ENCODE measurements at places on chromosomes 7 and 10. TPM values are rescaled to one million over a fixed set of nuclear protein-coding genes. Genes with fewer than 3 reads are reported as not detected.
A peak's percentile ranks its signal among the peaks of the same experiment; 100 is the strongest.

- no peak for DNase-seq
Measured at GRCh38 chr10:74063256-74063655, 65.3 kb downstream of the VCL start.

GRCh38 chr10:99042051-99042771, 193.4 kb downstream of the HPSE2 start:
- no peak for DNase-seq

- no peak for DNase-seq
Measured at GRCh38 chr10:8116926-8117493, 62.5 kb downstream of the GATA3 start.

CLCN1 gene
- total RNA-seq = not detected

HOXA9 gene
- total RNA-seq = 2.4 TPM

DNA sequence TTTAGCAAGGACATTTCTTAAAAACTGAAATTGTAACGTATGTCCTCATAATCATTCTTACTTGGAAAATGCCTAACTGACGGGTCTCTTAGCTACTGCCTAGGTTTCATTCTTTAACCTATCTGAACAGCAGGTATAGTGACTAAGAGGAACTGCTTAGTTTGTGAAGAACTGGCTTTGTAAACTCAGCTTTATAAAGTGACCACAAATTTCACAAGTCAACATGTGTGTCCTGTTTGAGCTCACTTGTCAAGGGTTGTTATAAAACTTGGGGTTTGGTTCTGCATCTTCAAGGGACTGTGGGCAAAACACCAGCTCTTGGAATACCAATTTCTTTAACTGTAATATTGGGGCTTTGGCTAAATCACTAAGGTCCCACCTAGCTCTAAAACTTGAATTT, 32.2 kb downstream of the MRPS33 start:
- no peak for DNase-seq

GRCh38 chr7:22109761-22110160, 164.1 kb upstream of the CDCA7L start:
- DNase-seq = no peak

DNA sequence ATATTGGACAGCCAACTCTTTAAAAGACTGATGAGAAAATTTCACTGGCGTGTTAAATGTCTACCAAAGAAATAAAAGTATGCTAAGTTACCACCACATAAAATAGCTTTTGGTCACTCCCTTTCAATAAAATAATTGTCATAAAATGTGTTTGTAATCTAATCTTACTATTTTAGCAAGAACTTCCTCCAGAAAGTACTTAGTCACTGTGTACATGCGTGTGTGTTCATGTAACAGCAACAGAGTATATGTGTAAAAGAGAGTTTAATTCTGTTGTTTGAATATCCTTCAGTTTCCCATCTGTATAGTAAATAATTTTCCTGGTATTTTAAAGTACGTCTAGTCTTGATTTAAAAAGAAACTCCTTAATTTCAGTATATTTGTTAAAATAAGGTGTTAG, 35.0 kb upstream of the WASL start:
- DNase-seq = no peak

DNA sequence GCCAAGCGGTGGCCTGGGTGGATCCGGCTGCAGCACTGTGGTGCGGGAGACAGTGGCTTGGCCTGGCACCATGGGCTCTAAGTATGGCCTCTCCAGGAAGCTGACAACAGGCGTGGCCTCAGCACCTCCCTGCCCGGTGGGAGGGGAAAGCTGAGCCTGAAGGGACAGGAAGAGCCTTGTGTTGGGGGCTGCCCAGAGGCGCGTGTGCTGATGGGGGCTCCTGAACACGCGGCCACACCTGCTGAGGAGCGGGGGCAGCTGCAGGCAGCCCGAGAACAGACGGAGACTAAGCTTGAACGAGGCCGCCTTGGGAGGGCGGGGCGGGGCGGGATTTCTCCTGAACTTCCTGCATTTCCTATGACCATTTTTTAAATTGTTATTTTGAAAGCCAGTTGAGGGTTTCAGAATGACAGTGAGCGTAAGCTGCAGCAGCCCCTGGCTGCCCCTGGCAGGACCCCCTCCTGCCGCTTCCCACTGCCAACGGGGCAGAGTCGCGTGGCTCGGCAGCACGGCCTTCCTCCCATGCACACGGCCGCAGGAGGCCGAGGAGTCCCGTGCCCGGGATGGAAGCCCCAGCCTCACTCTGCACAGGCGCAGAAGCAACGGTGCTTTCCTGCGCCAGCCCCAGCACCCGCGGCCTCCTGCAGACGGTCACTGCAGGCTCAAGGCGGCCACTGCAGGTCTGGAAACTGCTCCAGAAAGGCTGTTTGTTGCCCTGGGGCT, 43.2 kb downstream of the DPYSL4 start:
- peak; percentile 81 for DNase-seq

TMEM140 gene
- 10.2 TPM for total RNA-seq

WNT16 gene
- not detected for total RNA-seq

MYH16 gene
- total RNA-seq = not detected

ANKRD61 gene
- total RNA-seq = not detected

GRCh38 chr10:131777921-131778320, 122.9 kb upstream of the PPP2R2D start:
- no peak for DNase-seq

DNA sequence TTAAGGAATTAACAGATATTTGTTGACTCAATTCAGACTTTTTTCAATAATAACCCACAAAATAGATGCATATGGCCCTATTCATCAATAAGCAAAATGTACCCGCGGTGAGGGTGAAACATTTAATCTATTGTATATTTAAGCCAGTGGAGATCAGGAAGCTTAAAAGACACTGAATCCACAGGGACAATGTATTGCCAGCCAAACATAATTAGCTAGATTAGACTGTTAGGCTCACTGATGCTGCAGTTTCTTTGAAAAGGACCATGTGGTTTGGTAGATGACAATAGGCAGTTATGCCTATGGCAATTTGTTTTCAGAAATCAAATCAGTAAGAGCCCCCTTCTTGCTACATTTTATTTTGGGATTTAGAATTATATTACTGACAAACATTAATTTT, 87.3 kb upstream of the PLXDC2 start:
- no peak for DNase-seq

LSM8 gene
- total RNA-seq = 48.0 TPM

DNA sequence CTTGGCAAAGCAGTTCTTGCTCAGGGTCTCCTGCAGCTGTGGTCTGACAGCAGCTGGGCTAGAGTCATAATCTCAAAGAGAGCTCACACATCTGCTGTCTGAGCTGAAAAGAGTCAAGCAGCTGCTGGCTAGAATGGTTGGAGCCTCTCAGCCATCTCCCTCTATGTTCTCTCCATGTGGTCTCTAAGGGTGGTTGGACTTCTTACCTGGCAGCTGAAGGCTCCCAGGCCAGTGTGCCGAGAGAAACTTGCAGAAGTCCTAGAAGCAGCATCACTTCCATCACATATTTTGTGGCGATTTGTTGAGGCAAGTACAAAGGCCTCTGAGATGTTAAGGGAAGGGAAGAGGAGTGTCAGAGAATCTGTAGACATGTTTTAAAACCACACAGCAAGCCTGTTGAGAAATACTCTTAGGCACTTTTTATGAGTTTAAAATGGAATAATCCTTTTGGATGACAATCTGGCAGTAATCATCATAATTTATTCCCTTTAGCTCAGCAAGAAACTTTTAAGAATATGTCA, 93.2 kb downstream of the REEP3 start:
- no peak for DNase-seq

- no peak for DNase-seq
Measured at GRCh38 chr7:152661479-152661878, 14.5 kb downstream of the XRCC2 start.

GRCh38 chr10:49593564-49593875, 16.6 kb upstream of the SLC18A3 start:
- DNase-seq = no peak

DNA sequence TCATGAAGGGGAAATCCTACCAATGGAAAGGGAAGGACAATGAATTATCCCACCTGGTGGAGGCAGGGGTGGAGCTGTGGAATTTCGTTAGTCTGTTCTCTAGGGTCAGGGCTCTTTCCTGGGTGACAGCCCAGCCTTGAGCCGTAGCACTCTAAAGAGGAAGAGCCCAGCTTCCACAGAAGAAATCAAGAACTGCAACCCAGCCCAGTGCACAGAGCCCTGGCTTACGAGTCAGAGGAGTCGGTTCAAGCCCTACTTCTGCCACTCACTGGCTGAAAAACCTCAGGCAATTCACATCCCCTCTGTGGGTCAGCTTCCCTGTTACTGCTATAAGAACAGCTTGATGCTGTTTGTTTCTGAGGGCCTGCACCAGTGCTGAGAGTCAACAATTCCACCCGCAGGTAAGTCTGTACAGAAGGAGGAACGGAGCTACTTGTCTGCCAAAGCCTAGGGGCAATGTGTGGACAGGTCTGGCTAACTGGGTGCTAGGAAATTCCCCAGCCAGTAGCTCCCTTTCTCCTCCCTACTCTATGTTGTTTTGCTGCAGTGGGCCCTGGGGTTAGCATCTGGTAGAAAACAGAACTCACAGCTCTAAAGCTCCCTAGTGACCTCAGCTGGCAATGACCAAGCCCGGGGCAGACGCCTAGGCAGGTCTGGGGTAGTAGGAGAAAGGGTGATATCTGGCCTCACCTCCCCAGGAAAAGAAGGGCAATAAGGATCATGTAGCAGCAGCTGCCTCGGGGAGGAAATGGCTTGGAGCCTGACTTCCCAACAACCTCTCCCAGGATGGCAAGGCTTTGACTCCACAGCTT, 3.3 kb downstream of the AVPI1 start:
- no peak for DNase-seq

LLCFC1 gene
- not detected for total RNA-seq

- no peak for DNase-seq
Measured at GRCh38 chr7:44967571-44968446, 11.0 kb downstream of the MYO1G start.

DNA sequence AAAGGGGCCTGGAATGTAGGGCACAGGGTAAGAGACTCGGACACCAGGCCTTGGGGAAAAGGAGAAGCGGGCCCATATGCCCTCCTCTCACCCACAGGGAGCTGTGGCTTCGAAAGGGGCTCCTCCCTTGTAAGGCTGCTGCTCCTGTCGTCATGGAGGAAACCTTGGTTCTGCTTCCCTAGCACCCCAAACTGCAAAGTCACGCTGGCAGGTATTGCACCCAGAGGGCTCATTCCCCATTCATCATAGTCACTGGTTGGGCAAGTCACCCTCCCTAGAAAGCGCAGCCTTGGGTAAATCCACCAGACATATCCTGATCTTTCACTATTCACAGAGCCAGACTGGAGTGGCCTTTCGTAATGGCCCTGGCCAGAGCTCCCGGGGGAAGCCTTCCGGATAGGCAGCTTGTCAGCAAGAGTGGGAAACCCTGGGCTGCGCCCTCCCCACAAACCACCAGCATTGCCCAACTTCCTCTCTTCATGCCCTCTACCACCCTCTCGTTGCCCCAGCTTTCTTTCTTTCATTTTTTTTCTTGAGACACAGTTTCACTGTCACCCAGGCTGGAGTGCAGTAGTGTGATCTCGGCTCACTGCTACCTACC, 121.0 kb downstream of the HIP1 start:
- peak; percentile 93 for DNase-seq

DNA sequence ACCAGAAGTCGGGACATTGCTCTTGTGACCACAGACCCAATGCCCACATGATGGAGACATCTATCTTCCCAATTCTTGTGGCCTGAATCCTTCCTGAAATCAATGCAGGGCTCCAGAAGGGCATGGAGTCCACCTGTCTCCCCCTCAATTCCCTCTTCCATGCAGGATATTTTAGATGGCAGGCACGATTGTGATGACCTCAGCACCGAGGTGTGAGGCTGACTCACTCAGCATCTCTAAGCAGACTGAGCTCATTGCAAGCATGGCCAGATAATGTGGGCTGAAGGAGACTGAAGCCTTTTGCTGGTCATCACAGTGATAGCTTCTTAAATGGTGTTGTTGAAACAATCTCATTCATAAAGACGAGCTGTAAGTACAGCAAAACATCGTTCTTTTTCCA, 374.9 kb upstream of the PODXL start:
- DNase-seq = no peak

GTPBP10 gene
- total RNA-seq = 28.9 TPM

DNA sequence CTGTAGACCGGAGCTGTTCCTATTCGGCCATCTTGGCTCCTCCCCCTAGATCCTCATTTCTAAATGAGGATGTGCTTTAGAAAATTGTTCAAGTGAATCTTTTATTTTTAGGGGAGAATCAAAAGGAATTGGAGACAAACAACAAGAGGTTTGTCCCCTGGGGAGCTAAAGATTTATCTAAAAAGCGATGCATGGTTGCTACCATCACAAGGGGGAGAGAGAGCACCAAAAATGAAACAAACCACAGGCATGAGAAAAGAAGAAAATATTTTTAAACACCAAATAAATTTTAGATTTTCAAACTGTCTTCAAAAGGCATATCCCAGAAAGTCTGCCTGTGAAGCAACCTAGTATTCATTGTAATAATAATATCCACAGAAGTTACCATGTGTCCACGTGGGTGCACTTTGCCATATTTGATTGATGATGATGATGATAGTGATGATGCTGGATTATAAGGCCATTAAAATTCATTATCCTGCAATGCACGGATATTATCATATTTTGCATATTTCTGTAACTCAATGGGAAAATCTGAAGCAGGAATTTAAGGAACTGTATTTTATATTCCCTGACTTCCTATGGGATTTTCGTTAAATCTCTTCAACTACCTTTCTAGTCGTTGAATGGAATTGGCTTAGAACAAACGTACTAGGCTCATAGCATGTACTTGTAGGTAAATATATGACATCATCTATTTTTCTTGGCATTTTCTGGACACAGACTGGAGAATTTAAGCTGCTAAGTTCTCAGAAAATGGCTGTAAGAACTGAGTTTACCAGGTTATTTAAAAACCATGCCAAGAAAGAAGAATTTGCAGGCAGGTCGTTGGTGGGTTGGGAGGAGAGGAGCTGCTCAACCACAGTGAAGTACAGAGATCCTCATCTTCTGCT, 171.6 kb downstream of the WDR37 start:
- DNase-seq = no peak

DNA sequence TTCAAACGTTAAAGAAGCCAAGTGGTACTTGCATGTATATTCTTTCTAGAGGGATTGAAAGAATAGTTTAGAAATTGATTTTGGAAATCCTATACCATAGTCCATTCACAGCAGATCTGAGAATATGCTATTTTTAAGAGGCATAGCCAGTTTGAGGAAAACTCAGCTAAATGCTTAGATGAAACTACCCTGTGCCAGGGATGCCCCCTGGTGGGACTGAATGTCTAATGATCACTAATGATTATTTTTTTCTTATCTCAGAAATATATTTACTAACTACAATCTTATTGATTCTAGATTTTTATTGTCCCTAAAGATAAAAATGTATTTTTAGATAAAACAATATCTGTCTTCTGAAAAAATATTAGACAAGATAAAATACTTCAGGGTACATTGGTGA, 844.9 kb upstream of the PHF14 start:
- no peak for DNase-seq

DNA sequence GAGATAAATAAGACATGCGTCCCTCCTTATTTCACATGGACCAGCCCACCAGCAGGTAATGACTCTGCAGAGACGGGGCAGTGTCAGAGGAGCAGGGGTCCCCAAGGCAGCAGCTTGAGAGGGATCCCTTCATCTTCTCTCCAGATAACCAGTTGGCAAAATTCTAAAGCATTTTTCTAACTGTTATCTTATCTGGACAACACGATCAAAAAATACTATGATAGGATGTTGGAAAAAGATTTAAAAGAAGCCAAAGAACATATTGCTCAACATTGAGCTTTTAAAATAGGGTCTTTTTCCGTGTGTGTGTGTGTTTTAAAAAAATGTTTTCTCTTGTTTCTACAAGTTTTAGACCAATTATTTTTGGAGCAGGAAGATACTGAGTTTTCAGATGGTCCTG, 641.2 kb downstream of the SDK1 start:
- no peak for DNase-seq

Data from natural killer cell treated with Interleukin-12 subunit alpha and Interleukin-12 subunit beta and Interleukin-15 and Interleukin-18, amount 100 ng/mL, for 72 hours (primary cell).